ENCODE measurements at places on chromosomes 3 and 15. TPM values are rescaled to one million over a fixed set of nuclear protein-coding genes. Genes with fewer than 3 reads are reported as not detected.

DNA sequence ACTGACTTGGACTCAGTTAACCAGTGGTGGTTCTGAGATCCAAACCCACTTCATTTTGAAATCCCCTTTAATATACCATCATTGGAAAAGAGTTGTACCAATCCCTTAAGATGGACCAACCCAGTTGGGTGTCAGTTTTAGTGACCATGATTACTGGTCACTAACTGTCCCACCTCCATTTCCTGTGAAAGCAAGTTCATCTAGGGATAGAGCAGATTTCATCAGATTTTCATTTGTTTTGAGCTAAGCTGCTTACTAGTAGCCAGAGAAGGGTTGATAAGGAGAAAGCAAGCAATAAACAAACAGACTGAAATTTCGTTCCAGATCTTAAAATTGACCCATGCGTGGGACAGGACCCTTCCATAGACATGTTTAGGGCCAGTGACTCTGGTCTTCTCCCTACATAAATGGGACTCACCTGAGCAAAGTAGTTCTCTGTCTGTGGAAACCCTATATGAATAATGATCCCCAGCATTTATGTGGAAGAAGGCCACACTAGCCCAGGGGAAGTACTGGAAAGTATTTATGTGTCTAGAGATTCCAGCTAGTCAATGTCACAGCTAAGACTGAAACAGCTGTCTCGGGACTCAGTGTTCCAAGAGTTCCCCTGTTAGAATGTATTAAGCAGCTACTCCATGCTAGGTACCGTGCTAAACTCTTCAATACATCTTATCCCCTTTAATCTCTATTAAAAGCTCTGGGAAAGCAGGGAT, 196.0 kb upstream of the BCL6 start:
- DNase-seq: no peak

GRCh38 chr15:91660174-91660649, 193.3 kb upstream of the SLCO3A1 start:
- no peak for DNase-seq

DNA sequence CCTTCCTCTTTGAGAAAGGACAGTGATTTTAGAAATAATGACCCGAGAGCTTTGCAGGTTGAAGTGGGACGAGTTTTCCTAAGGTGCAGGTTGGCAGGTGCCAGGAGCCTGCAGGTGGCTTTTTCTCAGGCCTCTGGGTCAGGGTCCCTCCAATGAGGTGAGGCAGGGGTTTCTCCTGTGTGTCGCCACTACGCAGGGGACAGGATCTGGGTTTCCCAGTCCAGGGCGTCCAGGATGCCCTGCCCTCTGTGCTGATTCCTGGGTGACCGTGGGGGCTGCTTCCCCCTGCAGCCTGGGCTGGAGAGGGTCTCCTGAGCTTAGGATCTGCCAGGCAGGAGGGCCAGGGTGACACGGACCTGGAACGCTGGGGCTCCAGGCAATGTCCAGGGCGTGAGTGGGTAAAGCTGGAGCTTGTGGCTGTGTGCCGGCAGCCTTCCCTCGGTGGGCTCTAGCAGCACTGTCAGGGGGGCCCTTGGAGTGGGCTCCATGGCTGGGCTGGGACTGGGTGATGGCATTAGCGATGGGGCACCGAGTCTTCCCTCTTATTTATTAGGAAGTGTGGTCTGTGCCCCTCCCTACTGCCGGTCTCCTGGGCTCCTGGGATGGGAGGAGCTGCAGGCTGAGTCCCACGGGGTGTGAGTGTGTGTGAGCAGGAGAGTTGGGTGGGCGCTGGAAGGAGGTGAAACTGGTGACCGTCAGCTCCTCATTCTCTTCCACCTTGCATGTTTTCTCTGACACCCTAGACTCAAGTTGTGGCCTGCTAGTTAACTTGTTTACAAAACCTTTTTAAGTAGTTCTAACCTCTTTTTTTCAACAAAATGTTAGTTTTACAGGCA, 1.8 kb downstream of the APBA2 start:
- DNase-seq: no peak

DNA sequence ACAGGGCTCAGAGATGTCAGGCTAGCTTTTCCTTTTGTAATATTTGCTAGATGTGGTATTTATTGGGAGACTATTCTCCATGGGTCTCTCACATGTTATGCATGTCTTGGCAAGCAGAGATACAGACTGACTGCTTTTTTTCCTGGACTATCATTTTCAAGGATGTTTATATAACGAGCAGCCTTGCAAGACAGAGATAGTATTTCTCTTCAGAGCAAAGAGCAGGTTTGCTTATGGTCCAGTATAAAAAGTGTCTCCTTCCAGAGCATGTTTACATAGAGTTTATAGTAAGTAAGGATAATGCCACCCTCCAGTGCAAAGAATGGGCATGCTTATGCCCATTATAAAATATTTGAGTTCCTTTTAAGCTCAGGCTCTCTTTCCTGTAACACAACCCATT, 24.6 kb downstream of the GTF2E1 start:
- DNase-seq: no peak

GRCh38 chr3:159652452-159652851, 336.2 kb upstream of the IL12A start:
- no peak for DNase-seq

DNA sequence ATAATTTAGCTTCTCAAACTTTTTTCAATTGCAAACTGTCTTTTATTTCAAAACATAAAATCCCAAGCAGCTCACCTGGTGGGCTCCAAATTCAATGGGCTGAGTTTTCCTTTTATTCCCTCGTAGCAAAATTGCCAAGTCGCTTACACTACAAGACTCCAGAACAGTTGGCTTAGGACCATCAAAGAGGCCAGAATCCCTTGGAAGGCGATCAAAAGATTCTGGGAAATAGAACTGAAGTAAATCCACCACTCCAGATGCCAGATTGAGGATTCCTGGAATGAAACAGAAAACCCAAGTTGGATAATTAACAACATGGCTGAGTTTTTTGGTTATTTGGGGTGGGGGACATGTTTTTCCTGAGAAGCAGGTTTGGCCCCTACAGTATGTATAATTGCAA, 87.7 kb upstream of the DCLK3 start:
- DNase-seq: no peak

DNA sequence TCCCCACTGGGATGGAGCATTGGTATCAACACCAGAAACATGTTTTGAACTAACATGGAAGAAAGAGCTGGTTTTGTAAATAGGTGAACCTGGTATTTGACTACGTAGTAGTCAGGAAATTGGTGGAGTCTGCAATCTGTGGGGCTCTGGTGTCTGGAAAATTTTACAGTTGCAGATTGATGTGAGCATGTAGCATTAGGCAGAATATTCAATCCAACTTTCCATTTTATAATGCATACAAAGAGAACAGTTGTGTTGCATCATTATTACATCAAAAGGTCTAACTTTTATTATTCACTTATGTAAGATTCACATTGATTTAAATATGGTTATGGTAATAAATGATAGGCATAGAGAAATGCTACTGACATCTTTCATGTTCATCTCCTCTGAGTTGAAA, 340.0 kb downstream of the ZNF385D start:
- no peak for DNase-seq

GRCh38 chr15:50318697-50319096, 36.3 kb downstream of the GABPB1 start:
- no peak for DNase-seq

The LRRC3B gene
- total RNA-seq: 0.14 TPM

- no peak for DNase-seq
These were observed 7.8 kb upstream of the WNT7A start for GRCh38 chr3:13887495-13888300.

GRCh38 chr15:85707519-85708338, 87.0 kb downstream of the KLHL25 start:
- no peak for DNase-seq

GRCh38 chr3:155805802-155806618, at the start of gene C3orf33:
C3orf33 (minus strand) TSS chr3:155806278; CDS start chr3:155806252, 26 bp downstream.
- DNase-seq: peak; percentile 80

DNA sequence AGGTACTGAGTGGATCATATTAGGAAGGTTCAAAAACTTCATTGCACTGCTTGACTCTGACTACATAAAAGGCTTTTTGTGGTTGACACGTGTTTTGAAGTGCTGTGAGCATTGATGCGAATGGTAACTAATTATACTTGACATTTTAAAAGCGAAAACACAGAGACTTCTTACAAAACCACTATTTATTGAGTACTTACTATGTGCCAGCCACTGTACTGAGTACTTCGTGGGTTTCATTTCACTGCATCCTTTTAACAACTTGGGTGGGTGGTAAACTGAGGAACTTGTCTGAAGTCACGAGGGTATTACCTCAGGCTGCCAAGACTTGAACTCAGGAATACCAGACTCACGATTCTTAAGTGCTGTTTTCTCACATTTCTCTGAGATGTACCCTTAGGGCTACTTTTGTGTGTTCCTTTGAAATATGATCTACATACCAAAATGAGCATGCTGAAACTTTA, 45.3 kb upstream of the PPP4R2 start:
- DNase-seq: no peak

DNA sequence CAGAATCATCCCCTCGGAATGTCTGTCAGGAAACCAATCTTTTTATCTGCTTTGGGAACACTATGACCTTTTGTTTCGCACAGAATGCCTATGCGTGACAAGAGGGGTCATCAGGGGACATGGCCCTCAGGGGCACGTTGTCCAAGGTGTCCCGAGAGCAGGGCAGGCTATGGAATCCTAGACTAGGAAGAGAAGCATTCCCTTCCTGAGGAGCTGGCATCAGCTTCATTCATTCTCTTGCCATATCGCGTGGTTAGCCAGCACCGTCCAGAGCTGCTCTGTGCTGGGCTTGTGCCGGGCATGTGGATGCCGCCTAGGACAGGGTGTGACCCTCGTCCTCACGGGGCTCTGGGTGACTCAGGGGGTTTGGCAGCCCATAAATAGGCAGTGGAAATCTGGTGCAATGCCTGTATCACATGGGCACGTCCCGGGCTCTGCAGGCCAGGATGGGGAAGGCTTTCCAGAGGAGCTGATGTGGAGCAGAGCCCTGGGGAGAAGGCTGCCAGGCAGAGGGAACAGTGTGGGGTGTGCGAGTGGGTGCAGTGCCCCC, 117.8 kb downstream of the TMEM266 start:
- DNase-seq: no peak

DNA sequence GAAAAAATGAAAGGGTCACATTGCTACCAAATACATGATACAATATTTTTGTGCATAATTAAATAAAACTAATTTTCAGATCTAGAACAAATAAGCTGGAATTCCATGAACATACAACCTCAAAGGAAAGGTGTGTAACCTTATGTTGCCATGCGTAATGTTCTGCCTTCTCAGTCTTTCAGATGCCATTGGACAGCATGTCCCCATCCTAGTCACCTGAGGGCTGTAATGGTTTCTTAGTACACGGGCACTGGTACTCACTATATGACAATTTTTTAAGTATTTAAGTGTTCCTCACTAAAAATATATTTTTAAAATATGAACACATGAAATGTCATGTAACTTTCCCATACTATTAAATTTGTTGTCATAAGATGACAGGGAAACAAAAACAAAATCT, 24.1 kb downstream of the NEK10 start:
- no peak for DNase-seq

GRCh38 chr15:99385005-99385669, 133.9 kb downstream of the LRRC28 start:
- no peak for DNase-seq

The TUSC7 gene
- total RNA-seq: not detected

The GOLGA8J gene
- not detected for total RNA-seq

- DNase-seq: no peak
These were observed 622 bp upstream of the PLSCR1 start for GRCh38 chr3:146544929-146545528.

The GAP43 gene
- total RNA-seq: 2.6 TPM

- DNase-seq: no peak
These were observed 17.4 kb upstream of the TMPRSS7 start for GRCh38 chr3:112017091-112017490.

The FOXL2NB gene
- not detected for total RNA-seq

DNA sequence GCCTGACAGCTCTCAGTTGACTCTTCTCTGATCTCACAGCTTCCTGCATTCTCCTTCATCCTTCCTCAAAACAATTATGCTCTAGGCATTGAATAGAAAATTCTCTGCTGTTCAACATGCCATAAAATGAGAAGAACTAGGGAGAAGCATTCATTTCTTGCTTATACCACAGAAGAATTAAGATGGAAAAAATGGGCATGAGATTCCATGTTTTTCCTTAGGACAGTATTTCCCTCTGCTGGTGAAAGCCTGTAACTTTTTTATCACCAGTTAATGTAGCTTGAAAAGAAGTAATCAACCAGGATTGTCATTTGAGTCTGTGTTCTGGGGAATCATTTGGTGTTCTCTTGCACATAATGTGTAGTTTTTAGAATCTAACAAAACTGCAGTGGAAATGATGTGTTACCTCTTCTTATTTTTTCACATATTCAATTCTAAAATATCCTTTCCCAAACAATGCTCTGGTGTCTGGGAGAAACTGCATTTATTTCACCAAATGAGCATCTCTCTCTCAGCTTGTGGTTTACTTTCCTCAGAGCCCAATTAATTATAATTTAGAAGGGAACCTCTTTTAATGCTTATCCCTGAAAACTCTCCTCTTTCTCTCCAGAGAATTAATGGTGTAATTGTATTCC, 92.8 kb upstream of the DCBLD2 start:
- no peak for DNase-seq

DNA sequence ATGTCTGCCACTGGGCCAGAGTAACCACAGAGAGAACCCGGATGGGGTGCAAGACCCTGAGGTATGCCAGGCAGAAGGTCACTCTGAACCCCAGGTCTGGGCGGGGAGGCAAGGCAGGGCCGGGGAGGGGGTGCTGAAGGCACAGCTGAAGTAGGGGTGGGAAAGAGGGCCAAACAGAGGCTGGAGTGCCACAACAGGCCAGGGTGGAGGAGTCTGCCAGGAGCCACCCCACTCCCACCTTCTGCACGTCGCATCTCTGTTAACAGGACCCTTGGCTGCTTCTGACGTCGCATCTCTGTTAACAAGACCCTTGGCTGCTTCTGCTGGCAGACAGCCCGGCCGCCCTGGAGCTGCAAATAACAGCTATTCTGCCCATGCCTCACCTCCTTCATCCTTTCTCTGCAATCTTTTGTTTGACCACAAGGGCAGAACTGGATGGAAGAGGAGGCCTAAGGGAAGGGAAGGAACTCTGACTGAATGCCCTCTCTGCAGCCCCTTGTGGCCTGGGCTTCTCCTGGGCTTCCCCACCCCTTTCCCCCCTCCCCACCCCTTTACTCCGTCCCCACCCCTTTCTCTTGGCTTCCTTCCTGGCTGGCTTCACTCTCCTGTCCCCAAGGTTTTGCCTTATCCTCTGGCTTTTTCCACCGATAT, 20.6 kb upstream of the FBLN2 start:
- no peak for DNase-seq

The SLC35G2 gene
- 23.3 TPM for total RNA-seq

DNA sequence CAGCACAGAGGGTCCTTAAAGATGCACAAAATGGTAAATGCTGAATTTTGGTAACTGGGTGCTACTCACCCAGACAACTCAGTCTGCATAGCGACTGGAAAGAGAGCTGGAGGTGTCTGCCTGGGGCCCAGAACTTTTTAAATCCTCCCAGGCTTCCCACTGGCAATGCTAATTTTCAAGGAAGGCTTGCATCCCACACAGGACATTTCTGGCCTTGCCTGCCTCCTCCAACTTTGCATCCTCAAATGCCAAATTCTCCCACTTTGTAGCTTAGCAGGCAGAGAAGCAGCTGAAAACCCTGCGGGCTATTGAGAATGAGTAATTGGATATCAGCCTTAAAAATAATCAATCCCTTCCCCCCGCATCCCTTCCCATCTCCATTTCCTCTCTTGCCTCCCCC, 656.6 kb upstream of the ADAMTS9 start:
- no peak for DNase-seq

The GHSR gene
- total RNA-seq: not detected

- DNase-seq: no peak
These were observed 41.4 kb upstream of the THBS1 start for GRCh38 chr15:39539466-39539865.

All from transverse colon (tissue), 4 donors.